ENCODE measurements at places on chromosomes 16 and 17. TPM values are rescaled to one million over a fixed set of nuclear protein-coding genes. Genes with fewer than 3 reads are reported as not detected.

Gene ALOX15
- total RNA-seq, result 0.70 TPM

Gene NPTX1
- 0.25 TPM for total RNA-seq

Gene KRT27
- not detected for total RNA-seq

Gene HOXB6
- total RNA-seq, result 0.83 TPM

Gene PLXDC1
- 0.50 TPM for total RNA-seq

Gene TNFSF13
- total RNA-seq, result 5.9 TPM

Gene ZC3H18
- total RNA-seq, result 18.1 TPM

Gene SLC43A2
- 3.1 TPM for total RNA-seq

Gene PGAP6
- 32.6 TPM for total RNA-seq

Gene HIGD1B
- not detected for total RNA-seq

Gene PRAC1
- not detected for total RNA-seq

Gene NLK
- 7.5 TPM for total RNA-seq

Gene TBC1D3G
- total RNA-seq, result not detected

Gene CCP110
- total RNA-seq, result 2.7 TPM

Gene LRRC37A2
- 5.1 TPM for total RNA-seq

Gene CAVIN1
- total RNA-seq, result 12.3 TPM

Gene HSPB9
- total RNA-seq, result 1.1 TPM

Gene CTF1
- total RNA-seq, result 0.58 TPM

Gene NATD1
- 5.9 TPM for total RNA-seq

Gene NPIPA3
- 0.88 TPM for total RNA-seq

Gene CCDC43
- total RNA-seq, result 5.6 TPM

Gene NACA2
- total RNA-seq, result not detected

Gene TUBG2
- total RNA-seq, result 7.6 TPM

Gene PRSS33
- not detected for total RNA-seq

Gene GAST
- not detected for total RNA-seq

Gene AANAT
- not detected for total RNA-seq

Gene TMEM204
- total RNA-seq, result 7.2 TPM

Gene KRT12
- total RNA-seq, result not detected

Gene AOC3
- 8.6 TPM for total RNA-seq

Gene CTRB1
- total RNA-seq, result 9.7 TPM

Gene OTOP2
- total RNA-seq, result not detected

Gene KRTAP2-1
- total RNA-seq, result not detected

Gene SPNS3
- total RNA-seq, result not detected

Gene DPEP1
- total RNA-seq, result 0.13 TPM

Gene GPR142
- not detected for total RNA-seq

Gene HLF
- total RNA-seq, result 65.8 TPM

Gene C16orf46
- total RNA-seq, result 2.0 TPM

Gene VMO1
- 8.2 TPM for total RNA-seq

Gene LPO
- not detected for total RNA-seq

Gene NPIPB4
- 58.3 TPM for total RNA-seq

Gene MRPL27
- 38.9 TPM for total RNA-seq

Gene ZFHX3
- 8.9 TPM for total RNA-seq

Gene EFCAB5
- not detected for total RNA-seq

Gene KRT33A
- not detected for total RNA-seq

Gene FBXO39
- total RNA-seq, result 0.13 TPM

Gene SLC6A4
- total RNA-seq, result 0.13 TPM

Gene MT1X
- total RNA-seq, result 2,271 TPM

Gene MFSD6L
- not detected for total RNA-seq

Gene SKAP1
- 20.9 TPM for total RNA-seq

Gene GRIN2A
- total RNA-seq, result 0.03 TPM

Gene EPN3
- 0.35 TPM for total RNA-seq

Gene NPW
- total RNA-seq, result 8.5 TPM

Gene XAF1
- 27.2 TPM for total RNA-seq

All from left lobe of liver (tissue), 2 donors.